GM04503 (cell line): ENCODE measurements at places on chromosomes 5 and 9.

DNA sequence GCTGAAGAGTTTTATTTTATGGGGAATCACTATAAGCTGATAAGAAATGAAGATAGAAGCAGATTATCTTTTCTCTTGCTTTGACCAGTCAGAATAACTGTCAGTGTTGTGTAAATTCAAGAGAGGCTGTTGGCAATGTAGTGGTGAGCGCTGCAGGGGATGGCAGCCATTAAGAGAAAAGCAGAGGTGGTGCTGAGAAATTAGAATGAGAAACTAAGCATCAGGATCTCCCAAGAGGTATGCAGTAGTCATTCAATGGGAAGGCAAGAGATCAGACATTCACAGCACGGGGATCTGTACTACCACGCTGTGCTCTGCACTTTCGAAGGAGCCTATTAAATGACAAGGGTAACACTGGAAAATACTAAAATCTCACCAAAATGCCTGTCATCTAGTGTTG, 768.5 kb upstream of the ACO1 start:
- no peak for DNase-seq

- no peak for DNase-seq
Observed at GRCh38 chr5:172583931-172584511, 57.0 kb upstream of the NEURL1B start.

GRCh38 chr9:131555841-131556673, 10.7 kb downstream of the PRRT1B start:
- no peak for DNase-seq

DNA sequence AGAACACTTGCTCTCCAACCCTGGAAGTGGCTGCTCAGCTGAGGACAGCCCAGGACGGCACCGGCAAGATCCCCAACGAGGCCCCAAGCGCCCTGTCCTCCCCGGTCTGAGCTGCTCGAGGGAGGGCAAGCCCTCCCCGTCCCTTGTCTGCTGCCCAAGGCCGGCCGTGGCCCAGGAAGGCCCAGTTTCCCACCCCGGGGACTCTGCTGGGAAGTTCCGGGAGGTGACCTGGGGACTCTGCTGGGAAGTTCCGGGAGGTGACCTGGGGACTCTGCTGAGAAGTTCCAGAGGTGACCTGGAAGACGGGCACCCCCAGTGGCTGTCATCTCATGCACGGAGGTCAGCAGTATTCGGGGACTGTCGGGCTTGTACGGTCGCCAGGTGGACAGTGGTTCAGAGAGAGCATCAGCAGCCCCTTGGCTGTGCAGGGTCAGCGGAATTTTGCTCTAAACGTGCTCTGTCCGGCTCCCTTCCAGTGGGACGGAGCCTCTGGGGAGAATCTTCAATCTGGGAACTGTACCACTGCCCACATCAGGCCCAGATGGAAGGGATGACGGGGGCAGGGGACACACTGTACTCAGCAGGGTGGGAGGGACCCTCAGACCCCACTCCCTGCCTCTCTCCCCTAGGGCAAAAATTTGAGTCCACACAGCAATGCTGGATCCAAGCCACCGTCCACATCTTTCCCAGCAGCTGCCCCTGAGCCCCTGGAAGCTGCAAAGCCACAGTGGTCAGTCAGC, 7.2 kb downstream of the NACC2 start:
- DNase-seq, result no peak

DNA sequence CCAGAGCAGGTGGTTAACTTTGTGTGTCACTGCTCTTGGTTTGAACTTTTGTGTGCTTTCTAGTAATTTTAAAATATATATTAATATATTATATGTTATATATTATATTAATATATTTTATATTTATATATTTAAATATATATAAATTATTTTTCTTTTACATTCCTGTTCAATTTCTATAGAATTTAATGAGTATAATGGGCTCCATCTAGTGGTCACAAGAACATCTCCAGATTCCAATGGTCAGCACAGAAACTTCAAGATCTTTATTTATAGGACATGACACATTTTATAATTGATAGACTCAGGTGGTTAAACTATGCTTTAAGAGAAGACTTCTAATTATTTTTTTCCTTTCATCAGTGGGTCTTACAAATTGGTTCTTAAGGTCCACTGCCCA, 39.1 kb downstream of the COL23A1 start:
- DNase-seq, result no peak

GRCh38 chr9:92275541-92275940, 18.0 kb downstream of the IARS1 start:
- DNase-seq, result no peak

- no peak for DNase-seq
Observed at GRCh38 chr5:132825834-132826391, 4.5 kb downstream of the SHROOM1 start.

DNA sequence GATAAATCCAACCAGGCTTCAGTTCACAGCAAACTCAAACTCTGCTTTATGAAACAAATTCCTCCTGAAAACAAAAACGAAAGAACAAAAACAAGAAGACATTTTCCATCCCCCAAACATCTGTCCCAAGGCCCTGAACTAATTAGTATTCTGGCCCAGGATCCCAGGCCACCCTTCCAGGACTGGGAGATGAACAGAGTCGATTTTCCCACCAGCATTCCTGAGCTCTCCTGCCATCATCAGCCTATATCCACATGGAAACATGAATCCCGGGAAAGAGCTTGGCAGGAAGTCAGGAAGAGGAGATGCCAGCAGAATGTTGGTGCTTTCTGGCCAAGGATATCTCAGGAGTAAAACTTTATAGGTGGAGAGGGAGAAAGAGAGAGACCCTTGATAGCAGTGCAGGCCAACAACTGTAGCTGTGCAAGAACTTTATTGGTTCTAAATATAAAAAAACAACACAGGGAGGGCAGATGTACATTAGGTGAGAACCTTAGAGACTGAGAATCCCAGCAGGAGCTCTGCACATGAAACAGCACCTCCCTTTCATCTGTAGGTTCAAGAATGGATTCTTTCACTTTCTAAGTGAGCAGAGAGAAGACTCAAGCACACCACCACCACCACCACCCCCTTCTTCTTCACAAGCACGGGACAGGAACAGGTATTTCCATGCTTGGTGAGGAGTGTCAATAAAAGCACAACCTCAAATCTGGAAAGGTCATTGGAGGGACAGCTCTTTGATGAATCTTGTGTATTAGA, 190.7 kb upstream of the TAS2R1 start:
- peak; percentile 17 for DNase-seq

- no peak for DNase-seq
Observed at GRCh38 chr9:31912636-31913035, 471.8 kb upstream of the ACO1 start.

GRCh38 chr5:44747396-44747795, 61.4 kb upstream of the MRPS30 start:
- DNase-seq, result no peak

GRCh38 chr9:93574900-93575795, 1.2 kb upstream of the PHF2 start:
- DNase-seq, result no peak

DNA sequence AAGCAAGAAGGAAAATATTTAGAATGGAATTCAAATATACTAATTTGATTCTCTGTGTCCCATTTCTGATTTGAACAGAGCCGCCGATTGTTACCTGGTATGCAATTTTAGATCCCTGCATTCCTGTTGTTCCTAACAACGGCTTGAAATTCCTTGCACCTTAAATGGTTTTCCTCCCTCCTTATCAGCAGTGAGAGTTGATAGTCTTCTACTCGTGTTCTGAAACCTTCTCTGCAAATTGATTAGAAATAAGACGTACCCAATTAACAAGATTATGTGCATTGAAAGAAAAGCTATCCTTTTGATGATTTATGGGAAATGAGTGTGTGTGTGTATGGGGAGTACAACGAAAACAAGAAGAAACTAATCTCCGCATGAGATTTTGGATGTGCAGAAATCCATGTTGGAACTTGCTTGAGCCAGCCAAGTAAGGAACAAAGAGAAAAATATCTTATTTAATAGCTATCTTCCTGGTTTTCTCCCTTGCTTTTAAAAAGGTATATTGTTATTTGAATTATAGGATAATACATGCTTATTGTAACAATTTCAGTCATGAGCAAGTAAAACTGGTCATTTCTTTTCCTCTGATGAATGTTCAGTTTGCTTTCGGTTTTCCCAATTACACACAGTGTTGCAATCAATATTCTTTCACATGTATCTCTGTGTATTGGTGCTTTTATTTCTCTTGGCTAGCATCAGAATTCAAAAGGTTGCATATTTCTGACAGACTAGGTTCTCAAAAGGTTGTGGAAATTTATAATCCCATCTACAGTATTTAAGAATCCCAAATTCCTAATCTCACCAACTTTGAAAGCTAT, 211.1 kb upstream of the ACTBL2 start:
- DNase-seq, result no peak

GRCh38 chr5:141734501-141735229, 52.6 kb upstream of the ARAP3 start:
- no peak for DNase-seq

DNA sequence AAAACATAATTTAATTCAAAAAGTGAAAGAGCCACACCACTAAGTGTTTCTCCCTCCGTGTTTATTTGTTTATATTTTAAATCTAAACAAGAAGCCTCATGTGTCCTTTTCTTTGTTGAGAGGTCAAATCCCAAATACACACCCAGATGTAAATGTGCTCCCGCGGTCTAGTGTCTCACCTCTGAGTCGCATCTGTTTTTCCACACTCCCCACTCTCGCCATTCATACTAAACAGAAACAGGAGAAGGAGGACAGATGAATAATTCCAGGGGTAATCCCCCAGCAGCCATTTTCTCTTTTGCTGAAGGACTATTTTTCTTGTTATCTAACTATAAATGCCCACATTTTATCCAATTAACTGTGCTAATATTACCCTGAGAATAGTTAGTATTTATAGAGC, 361.6 kb upstream of the RIOK2 start:
- no peak for DNase-seq

GRCh38 chr5:40308867-40309266, 370.8 kb upstream of the PTGER4 start:
- no peak for DNase-seq

- no peak for DNase-seq
Observed at GRCh38 chr9:16652582-16652981, 217.9 kb downstream of the BNC2 start.

GRCh38 chr5:41770799-41771198, 99.4 kb downstream of the OXCT1 start:
- no peak for DNase-seq

GRCh38 chr5:35031276-35031675, 16.5 kb downstream of the AGXT2 start:
- no peak for DNase-seq

DNA sequence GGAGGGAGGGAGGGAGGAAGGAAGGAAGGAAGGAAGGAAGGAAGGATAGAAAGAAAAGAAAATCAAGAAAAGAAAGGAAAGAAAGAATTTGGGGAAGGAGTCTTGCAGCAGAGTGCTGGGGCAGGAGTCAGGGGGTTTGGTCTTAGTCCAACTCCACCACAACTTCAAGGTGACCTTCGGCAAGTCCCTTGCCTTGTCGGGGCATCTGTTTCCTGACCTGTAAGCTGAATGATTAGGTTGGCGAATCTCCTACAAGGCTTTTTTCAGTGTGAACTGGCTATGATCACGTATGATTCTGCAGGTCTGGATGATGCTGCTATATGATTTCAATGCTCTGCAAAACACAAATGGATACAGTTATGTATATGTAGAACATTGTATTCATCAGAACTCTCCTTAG, 20.1 kb downstream of the SMIM23 start:
- DNase-seq, result no peak

- DNase-seq, result no peak
Observed at GRCh38 chr5:179497636-179498340, 52.6 kb upstream of the RUFY1 start.

GRCh38 chr9:126915281-126915816, 767 bp downstream of the RALGPS1 start:
- no peak for DNase-seq

GRCh38 chr9:98831696-98832095, 24.2 kb downstream of the GALNT12 start:
- DNase-seq, result no peak

DNA sequence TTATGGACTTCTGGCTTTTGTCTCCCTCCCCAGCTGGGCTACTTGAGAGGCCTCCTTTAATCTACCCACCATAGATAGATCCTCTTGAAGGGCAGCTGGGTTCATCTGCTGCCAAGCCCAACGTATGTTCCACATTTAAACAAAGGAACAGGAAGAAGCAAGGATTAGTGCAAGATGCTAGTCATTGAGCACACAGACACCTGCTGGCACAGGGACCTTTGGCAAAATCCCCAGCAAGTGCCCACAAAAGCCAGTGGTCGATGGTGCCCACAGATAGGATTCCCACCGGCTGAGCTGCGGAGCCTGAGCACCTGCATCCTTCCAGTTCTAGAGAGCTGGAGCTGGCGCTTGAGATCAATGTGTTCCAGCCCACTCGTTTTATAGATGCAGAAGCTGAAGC, 57.7 kb upstream of the SHB start:
- DNase-seq, result no peak

DNA sequence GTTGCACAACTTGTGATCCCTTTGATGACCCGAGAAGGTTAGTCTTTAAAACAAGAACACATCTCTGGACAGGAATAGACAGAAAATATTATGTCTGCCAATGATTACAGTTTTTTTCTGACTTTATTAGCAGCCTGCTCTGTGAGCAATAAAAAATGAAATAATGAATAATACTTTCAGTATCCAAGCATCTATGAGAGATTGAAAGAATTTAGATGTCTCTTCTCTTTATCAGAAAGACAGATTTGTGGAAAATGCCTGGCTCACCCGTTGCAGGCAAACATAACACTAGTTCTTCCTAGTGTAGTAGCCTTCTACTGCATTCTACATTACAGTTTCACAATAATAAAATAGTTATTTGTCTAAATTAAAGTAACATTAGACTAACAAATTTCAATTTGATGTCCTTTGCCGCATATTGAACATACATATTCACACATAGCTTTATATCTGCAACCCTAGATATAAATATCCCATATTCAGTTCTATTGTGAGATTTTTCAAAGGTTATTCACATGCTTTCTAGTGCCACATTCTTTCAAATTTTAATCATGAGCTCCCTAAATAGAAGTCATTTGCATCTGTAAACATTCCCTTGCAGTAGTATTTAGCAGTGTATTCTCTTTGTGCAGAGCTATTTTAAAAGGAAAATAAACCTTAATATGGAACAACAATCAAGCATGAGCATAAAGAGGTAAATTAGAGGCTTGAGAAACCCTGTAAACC, 267.3 kb downstream of the EFNA5 start:
- no peak for DNase-seq

GRCh38 chr9:87064311-87064710, 117.0 kb upstream of the GAS1 start:
- DNase-seq, result no peak

- DNase-seq, result no peak
Observed at GRCh38 chr9:135334953-135335460, 144.6 kb upstream of the PPP1R26 start.

DNA sequence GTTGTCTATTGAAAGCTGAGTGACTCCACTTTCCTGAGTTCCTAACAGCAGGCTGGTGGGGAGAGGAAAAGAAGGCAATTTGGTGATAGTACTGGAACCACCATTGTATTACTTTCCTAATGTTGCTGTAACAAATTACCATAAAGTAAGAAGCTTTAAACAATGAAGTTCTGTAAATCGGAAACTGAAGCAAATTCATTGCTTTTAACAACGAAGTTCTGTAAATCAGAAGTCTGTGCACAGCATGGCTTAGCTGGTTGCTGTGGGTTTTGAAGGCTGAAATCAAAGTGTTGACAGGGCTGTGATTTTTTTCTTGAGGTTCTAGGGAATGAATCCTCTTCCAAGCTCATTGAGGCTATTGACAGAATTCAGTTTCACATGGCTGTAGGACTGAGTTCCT, 72.3 kb downstream of the SLC44A1 start:
- DNase-seq, result no peak

GRCh38 chr5:132673488-132673887, 301 bp upstream of the IL4 start:
- DNase-seq, result no peak

GRCh38 chr9:135671591-135672041, 8.5 kb downstream of the LCN9 start:
- DNase-seq, result no peak
